ENCODE measurements at places on chromosomes 2 and 18.

- no peak for DNase-seq
Measured at GRCh38 chr2:35794796-35795450, 560.7 kb upstream of the CRIM1 start.

DNA sequence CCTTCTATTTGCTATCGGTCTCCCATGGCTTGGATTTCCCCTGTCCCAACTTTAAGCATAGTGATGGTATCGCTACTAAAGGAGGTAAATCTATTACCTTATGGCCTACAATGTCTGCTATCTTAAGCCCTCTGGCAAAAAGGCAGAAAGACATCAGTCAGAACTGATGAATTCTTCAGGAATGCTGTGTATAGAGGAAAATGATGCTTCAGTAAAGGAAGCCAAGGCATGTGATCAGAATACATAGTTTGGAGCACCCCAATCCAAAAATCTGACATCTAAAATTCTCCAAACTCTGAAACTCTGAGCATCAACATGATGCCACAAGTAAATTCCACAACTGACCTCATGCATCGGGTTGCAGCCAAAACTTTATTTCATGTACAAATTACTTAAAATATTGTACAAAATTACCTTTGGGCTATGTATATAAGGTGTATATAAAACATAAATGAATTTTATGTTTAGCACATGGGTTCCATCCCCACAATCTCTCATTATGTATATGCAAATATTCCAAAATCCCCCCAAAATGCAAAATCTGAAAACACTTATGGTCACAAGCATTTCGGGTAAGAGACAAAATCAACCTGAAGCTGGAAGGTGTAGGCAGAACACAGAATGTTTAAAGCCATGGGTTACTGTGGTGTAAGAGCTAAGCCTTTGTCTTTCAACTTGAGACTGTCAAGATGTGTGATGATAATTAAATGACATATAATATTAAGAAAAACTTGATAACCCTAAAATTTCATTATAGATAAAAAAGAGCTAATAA lies 66.2 kb downstream of the CUL3 start:
- no peak for DNase-seq

DNA sequence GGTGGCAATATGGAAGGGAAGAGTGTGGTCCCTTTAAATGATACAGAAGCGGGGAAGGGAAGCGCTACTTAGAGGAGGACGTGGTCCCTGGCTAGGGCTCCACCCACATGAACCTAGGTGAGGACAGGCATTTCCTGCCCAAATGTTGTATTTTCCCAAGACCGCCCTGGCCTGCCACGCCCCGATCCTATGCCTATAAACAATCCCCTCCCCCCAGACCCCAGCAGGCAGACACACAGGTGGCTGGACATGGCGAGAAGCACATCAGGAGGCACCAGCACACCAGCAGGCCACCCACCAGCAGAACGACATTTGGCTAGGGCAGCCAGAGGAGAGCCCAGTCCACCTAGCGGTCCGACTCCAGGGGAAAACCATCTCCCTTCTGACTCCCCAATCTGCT lies 47.2 kb downstream of the METTL8 start:
- no peak for DNase-seq

- DNase-seq: no peak
Measured at GRCh38 chr2:1728821-1729220, 15.5 kb downstream of the PXDN start.

DNA sequence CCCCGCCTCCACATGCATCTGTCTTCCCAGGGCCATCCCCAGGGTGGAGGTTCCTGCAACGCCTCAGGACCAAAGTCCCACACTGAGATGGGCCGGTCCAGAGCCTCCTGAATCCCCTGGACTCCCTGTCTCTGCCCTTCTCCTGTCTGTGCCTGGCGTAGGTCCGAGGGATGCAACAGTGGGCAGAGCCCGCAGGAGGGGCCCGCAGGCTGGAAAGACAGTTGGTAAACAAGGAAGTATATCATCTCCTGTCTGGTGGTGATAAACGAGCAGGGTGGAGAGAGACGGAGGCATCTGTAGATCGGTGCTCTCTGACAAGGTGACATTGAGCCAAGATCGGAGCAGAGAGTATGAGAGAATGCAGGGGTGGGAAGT lies 72.6 kb upstream of the RAB6C start:
- no peak for DNase-seq

GRCh38 chr2:14761118-14761517 lies 128.6 kb downstream of the LRATD1 start:
- peak; percentile 74 for DNase-seq

DNA sequence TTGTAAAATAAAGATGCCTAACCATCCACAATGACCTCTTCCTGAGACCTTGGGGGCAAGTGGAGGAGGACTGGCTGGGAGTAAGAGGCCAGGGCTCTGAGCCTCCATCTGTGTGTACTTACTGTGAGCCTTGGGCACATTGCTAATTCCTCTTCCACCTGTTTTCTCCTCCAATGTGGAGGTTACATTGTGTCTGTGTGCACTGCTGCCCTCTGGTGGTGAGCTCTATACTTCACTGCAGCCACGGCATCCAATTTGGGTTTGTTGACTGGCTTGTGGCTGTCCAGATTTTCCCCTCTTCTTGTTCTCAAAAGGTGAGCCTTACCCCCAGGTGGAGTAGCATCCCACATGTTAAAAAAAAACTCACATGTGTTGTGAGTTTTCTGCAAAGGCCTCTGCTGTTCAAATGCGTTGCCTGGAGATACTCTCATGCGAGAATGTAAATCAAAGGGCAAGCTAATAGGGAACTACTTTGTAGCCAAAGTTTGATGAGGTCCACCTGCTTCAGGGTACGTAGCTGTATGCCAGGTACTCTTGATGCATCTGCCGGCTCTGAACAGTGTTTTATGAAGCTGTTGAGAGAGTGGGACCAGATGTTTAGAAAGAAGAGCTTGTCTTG lies 80.8 kb downstream of the APOB start:
- DNase-seq: peak; percentile 90

- DNase-seq: no peak
Measured at GRCh38 chr2:78457269-78457668, 568.2 kb upstream of the REG3G start.

Measured in NCI-H524 (cell line).